ENCODE measurements at places on chromosomes 4 and X. TPM values are rescaled to one million over a fixed set of nuclear protein-coding genes. Genes with fewer than 3 reads are reported as not detected.

Gene KLKB1
- 2.6 TPM for total RNA-seq

GRCh38 chrX:103513476-103514108 lies 5.7 kb downstream of the RAB40A start:
- DNase-seq: no peak
- H3K4me3 ChIP-seq: no peak overlapping the region
- no peak overlapping the region for H3K27ac ChIP-seq
- no peaks in the 10 kb centered on the region for H3K27me3 ChIP-seq
- H3K36me3 ChIP-seq: no peaks in the 10 kb centered on the region

Gene MAGEB17
- not detected for total RNA-seq

DNA sequence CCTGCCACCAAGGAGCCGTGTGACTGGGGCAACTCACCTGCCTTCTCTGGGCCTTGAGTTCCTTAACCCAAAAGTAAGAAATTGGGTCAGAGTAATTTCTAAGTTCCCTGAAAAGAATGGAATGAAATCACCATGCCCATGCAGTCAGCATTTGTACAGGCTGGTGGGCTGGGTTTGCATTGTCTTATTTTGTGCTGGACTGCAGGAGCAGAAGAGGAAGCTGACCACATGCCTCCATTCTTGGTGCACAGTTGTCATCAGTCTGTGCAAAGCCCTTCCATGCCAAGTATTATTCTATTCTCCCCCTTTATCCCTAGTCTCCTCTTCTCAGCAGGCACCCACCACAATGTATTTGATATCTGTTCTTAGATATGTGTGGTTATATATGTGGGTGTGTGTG lies 56.3 kb downstream of the FHDC1 start:
- H3K4me1 ChIP-seq: no peaks in the 10 kb centered on the region
- DNase-seq: no peak
- no peak overlapping the region for H3K27ac ChIP-seq
- no peak overlapping the region for H3K4me3 ChIP-seq
- no peaks in the 10 kb centered on the region for H3K36me3 ChIP-seq
- H3K27me3 ChIP-seq: no peaks in the 10 kb centered on the region

DNA sequence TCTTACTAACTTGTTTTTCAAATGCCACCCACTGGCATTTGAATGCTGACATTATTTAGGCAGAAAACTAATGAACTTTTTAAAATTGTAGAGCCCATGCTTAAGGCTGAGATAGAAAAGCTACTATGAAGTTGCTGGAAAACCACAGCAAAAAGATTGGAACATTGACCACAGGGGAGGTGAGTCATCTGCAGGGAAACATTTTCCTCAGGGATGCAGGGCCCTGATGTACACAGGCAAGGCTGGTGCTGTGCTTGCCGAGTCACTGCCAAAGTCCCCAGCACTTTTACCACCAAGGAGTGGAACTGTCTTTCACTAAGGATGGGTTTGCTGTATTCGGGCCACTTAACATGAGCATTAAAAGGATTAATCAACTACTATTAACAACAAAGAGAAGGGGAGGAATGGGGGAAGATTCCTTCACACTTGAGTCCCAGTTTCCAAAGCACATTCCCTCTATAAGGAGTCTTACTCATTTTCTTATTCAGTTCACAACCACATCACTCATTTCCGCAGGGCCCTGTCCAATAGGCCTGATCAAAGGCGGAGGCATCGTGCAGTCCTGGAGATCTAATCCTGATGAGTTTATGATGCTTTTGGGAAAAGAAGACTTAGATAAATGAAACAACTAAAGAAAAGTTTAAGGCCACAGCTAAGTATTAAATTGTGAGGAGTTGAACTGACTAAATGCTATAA lies 202.9 kb upstream of the NPY2R start:
- no peak for DNase-seq
- no peak overlapping the region for H3K27ac ChIP-seq
- no peak overlapping the region for H3K4me3 ChIP-seq
- peaks cover 2% of the 10 kb centered on the region for H3K4me1 ChIP-seq
- H3K36me3 ChIP-seq: no peaks in the 10 kb centered on the region

GRCh38 chrX:132467989-132468388 lies 20.8 kb downstream of the MBNL3 start:
- no peak for DNase-seq
- no peaks in the 10 kb centered on the region for H3K4me1 ChIP-seq
- H3K4me3 ChIP-seq: no peak overlapping the region
- H3K27ac ChIP-seq: no peak overlapping the region
- H3K36me3 ChIP-seq: no peaks in the 10 kb centered on the region

DNA sequence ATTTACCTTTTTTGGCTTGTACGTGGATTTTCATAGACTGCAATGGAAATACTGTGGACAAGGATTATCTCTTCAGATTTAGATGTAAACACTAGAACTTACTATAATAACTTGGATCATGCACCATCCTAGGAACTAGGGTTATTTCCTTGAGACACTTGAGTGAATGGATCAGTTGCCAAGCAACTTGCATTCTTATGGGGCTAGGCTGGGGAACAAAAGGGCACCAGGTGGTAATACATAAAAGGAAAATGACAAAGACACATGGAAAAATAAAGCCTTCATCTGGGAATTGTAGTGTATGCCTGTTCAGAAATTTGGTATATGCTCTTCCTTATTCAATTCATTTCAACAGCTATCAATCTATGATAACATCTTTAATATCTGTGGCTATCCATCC lies 247.1 kb downstream of the SPRY1 start:
- H3K27me3 ChIP-seq: no peaks in the 10 kb centered on the region
- H3K4me3 ChIP-seq: no peak overlapping the region
- DNase-seq: no peak
- no peaks in the 10 kb centered on the region for H3K36me3 ChIP-seq
- H3K27ac ChIP-seq: no peak overlapping the region
- H3K4me1 ChIP-seq: peaks cover 2% of the 10 kb centered on the region

DNA sequence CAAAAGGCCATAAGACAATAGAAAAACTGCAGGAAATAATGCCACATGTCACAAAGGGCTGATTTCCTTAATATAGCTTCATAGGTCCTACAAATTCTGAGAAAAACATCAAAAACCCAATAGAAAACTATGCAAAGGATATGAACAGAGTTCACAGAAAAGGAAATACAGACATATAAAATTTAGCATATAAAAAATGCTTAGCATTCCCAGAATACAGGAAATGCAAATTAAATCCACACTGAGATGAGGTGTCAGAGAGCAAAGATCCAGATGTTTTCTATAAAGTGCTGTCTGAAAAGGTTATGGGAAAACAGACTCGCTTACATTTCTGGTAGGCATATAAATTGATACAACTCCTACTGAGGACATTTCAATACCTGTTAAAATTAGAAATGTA lies 33.8 kb downstream of the TXK start:
- H3K27me3 ChIP-seq: no peaks in the 10 kb centered on the region
- H3K4me1 ChIP-seq: no peaks in the 10 kb centered on the region

Gene RASL11B
- total RNA-seq: 5.4 TPM

Gene FATE1
- total RNA-seq: not detected

- no peaks in the 10 kb centered on the region for H3K36me3 ChIP-seq
- no peaks in the 10 kb centered on the region for H3K4me1 ChIP-seq
- H3K27ac ChIP-seq: no peak overlapping the region
Observed at GRCh38 chr4:163991298-163991865, 496.9 kb downstream of the TMA16 start.

DNA sequence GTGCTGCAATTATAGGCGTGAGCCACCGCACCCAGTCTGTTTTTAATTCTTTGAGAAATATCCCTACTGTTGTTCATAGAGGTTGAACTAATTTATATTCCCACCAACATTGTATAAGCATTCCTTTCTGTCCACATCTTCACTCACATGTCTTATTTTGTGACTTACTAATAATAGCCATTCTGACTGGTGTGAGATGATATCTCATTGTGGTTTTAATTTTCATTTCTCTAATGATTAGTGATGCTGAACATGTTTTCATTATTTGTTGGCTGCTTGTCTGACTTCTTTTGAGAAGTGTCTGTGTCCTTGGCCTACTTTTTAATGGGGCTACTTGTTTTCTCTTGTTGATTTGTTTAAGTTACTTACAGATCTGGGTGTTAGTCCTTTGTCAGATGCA lies 310.9 kb upstream of the MAOA start:
- no peak overlapping the region for H3K4me3 ChIP-seq
- H3K36me3 ChIP-seq: no peaks in the 10 kb centered on the region
- no peaks in the 10 kb centered on the region for H3K27me3 ChIP-seq

Gene NALF2
- not detected for total RNA-seq

Gene PGK1
- total RNA-seq: 186 TPM

Gene PORCN
- 19.1 TPM for total RNA-seq

DNA sequence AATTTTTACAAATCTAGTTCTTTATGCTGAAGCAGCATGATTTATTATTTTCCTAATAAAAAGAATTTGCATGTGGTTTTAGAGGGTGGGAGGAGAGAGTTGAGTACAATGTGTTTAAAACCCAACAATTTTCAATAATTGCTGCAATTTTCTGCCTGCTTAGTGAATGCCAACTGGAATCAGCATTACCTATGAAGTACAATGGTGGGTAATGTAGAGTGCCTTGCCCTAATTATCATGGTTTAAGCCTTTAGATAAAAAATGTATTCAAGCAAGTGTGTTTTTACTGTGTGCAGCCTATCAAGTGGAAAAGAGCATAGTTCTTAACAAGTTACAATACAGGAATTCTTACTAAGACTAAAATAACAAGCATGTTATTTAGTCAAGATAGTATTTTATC lies 77.9 kb upstream of the ANKRD50 start:
- H3K27me3 ChIP-seq: no peaks in the 10 kb centered on the region
- no peaks in the 10 kb centered on the region for H3K36me3 ChIP-seq
- H3K4me1 ChIP-seq: peaks cover 1% of the 10 kb centered on the region
- DNase-seq: no peak

DNA sequence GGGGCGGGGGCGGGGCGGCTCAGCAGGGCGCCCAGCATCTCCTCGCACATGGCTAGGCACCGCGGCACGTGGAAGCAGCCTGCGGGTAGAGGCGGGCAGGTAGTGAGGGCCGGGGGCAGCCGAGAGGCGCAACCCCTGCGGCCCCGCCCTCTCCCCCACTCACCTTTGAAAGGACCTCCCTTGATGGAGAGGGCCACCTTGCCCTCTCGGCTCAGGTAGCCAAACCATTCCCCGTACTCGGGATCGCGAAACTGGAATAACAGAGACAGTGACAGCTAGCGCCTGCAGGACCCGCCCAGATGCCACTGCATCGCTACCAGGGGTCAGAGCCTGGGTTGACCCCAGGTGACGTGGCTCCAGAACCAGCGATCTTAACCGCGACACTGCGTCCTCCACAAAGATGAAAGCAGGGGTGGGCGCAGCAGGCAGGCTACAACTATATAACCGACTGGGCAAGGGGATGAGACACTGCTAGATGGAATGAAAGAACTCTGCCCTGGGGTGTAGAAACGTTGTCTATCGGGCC lies 552 bp upstream of the NAA10 start:
- H3K4me3 ChIP-seq: peak overlapping the region; percentile 77
- peaks cover 14% of the 10 kb centered on the region for H3K4me1 ChIP-seq
- peaks cover 6% of the 10 kb centered on the region for H3K36me3 ChIP-seq
- no peak overlapping the region for H3K27ac ChIP-seq
- DNase-seq: no peak
